GM23338 (cell line): ENCODE measurements at places on chromosomes 7 and 10.

DNA sequence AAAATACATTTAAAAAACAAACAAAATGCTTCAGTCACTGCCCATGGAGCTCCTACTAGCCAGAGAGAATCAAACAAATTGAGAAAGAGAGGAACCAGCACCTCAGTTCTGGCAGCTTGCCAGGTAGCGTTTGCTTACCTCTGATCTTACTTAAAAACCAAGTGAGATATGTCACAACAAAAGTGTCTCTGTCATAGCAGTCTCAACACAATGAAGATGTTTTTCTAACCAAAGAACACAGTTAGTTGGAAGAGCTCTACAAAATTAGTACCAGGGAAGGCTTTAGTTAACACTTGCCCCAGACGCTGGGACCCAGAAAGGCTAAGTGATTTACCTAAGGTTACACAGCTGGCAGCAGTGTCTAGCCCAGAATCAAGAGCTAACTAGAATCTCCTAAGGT, 3.4 kb downstream of the DOCK4 start:
- no peak for DNase-seq

DNA sequence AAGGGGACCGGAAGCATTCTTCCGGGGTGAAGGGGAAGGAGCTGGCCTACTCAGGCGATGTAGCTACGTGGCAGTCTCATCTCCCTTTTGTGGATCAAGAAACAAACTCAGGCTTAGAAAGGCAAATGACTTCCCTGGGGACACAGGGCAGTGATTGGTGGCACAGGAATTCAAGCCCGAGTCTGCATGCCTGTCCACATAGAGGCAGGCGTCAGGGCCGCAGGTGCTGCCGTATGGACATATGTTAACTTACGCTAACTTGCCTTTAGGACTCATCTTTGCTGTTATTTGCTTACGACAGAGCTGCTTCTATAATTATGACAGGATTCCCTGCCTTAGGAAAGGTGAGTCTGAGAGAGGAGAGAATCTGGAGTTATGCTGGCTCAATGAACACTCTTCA, 42.3 kb upstream of the KLF6 start:
- peak; percentile 12 for DNase-seq

- no peak for DNase-seq
Measured at GRCh38 chr10:129961157-129961701, 2.8 kb downstream of the EBF3 start.

DNA sequence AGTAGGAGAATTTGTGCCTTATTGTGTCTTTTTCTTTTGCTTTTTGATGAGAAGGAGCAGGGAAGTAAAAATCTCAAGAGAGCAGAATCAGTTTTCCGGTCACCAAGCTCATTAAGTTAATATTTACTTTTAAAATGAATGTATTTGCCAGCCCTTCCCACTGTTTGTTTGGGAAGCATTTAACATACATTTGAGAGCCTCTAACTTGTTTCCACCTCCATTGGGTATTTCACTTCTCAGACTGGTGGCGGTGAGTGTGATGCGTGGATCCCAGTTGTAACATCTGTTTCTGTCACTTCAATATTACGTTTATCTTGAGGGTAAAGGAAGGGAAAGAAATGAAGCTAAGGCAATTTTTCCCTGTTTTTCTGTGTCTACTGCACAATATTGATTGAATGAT, 22.8 kb downstream of the CDK14 start:
- no peak for DNase-seq

DNA sequence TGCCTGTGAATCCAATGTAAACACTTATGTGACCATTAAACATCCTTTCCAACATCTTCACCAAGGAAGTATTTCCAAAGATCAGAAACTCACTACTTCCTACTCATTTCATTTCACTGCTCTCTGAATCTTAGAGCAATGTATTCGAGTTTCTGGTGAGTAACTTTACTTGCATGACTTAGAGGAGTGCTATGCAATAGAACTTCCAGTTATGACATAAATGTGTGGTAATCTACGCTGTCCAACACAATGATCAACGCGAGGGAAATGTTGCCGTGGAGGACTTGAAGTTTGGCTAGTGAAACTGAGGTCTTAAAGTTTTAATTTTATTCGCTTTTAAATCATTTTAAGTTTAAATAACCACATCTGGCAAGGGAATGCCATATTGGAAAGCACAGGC, 1326.3 kb downstream of the XPNPEP1 start:
- no peak for DNase-seq

DNA sequence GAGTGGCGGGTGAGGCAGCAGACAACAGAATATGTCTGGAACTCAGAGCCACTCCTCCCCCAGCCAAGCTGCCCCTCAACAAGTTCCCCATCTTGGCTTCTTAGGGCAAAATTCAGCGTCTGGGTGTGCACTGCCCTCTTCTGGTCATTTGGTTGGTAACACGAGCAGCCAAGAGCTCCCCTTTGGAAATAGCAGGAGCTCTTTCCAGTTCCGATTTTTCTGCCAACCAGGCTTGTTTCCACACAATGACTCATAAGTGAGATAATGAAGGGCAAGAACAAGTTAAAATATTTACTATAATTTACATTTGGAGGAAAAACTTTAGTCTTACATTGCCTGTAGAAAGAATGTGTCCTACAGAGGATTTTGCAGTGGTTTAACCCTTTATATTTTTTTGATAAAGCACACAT, 70.5 kb downstream of the ADCYAP1R1 start:
- peak; percentile 90 for DNase-seq
